AML-193 (cell line): ENCODE measurements at places on chromosomes 4 and X.

DNA sequence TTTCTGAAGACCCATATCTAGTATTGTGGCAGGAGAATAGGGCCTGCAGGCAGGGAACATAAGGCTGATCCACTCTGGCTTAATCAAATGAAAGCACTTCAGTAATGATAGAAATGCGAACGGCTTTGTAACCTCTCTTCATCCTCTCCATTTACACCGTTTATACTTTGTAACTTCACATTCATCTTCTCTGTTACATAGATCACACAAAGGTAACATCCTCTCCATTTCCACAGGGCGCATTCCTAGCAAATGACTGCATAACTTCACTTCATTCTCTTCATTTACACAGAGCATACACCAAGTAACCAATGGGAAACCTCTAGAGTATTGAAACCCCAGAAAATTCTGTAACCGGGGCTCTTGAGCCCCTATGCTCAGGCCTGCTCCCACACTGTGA lies 65.5 kb upstream of the SLC34A2 start:
- no peak for DNase-seq

DNA sequence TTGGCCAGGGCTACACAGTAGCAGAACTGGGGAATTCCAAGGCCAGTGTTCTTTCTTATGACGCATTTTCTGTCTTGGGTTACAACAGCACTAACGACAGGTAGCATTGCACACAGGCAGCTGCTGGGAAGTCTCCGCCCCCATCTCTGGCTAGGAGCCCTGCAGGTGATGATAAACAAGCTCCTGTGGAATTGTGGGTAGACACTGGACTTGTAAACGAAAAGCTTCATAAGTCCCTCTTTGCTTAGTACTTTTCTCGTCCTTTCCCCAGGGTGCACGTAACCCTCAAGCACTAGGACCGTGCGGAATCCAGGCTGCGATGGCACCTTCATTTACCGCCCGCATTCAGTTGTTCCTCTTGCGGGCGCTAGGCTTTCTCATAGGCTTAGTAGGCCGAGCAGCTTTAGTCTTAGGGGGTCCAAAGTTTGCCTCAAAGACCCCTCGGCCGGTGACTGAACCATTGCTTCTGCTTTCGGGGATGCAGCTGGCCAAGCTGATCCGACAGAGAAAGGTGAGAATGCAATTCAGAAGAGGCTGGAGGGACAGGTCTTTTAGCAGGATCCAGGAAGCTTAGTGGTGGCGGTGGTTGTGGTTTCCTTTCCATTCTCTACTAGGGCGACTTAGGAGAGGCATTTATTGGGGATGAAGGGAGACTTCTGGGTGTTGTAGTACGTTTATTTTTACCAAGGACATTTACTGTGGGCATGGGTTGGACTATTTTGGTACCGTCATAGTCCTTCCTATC lies at the start of gene FAAH2:
Gene FAAH2 (plus strand): TSS at position 200 of the 745 bp plus-strand sequence. CDS start 120 bp downstream, at position 320.
- DNase-seq, result peak; percentile 7

DNA sequence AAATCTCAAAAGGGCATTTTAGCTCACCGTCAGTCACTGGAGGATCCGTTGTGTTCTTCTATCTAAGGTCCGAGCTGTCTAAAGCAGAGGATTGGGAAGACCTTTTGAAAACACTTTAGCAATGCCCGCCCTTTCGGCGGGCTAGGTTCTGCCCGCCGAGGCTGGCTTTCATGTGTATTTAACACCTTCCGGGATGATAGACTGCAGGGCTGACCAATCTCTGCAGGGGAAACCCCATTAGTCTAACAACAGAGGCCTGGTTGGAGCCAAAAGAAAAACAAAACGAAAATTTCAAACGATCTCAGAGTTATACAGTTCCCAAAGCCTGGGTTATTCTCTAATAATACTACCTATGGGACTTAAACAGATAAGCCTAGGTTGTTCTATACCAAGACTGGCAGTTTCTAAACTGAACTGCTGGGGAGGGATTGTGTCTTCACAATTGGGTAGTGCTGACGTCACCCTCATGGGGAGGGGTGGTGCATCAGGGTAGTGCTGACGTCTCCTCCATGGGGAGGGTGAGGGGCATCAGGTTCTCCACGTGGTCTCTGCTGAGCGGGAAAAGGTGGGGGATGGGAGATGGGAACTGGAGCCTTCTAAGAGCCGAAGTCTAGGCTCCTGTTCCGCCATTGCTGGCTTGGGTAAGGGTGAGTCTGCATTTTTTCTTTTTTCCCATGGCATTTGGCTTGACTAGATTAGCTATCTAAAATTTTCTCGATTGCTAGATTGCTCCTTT lies 14.8 kb upstream of the CUL4B start:
- no peak for DNase-seq

GRCh38 chr4:304969-305680 lies at the start of gene ZNF732:
Gene ZNF732 (minus strand): TSS chr4:305474. CDS start chr4:305310, 164 bp downstream.
- DNase-seq, result no peak

GRCh38 chrX:141760761-141761160 lies 62.2 kb upstream of the SPANXD start:
- DNase-seq, result no peak

- DNase-seq, result no peak
These were observed 96.3 kb upstream of the MSX1 start for GRCh38 chr4:4762909-4763821.

- no peak for DNase-seq
These were observed 3.6 kb downstream of the STARD8 start for GRCh38 chrX:68651110-68651509.

DNA sequence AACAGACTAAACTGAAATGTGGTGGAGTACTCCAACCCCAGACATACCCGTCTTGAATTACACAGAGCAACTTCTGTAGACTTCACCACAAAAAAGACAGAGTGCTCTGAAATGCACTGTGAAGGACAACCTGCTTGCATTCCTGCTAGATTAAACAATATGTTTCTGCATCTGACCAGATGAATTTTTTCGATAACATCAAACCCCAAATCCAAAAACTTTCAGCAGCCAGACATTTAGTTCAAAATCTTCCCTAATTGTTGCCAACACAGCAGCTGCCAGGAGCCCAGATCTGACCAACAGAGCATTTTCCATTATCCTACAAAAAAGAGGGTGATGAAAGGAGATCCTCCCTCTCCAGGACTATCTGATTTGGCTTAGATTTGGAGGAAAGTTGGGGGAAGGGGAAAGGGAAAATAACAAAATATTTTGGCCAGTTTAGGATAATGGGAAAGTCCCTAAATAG lies 356.5 kb downstream of the PDGFC start:
- no peak for DNase-seq

DNA sequence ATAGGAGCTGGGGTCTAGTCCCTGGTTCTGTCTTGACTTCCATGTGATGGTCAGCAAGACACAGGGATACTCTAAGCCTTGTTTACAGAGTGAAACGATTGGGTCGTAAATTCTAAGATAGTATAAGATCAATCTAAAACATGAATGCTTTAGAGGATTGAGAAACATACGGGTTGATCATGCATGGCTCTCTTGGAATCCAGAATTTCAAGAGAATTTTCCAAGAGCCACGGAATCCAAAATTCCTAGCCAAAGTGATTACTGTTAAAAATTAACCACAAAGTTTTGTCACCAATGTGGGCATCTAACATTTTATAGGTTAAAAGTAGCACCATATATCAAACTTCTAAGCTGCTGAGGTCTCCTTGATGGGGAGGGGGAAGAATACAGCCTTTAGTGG lies 16.5 kb downstream of the HS3ST1 start:
- no peak for DNase-seq

GRCh38 chr4:82481506-82481840 lies 51.1 kb downstream of the ENOPH1 start:
- DNase-seq, result no peak

DNA sequence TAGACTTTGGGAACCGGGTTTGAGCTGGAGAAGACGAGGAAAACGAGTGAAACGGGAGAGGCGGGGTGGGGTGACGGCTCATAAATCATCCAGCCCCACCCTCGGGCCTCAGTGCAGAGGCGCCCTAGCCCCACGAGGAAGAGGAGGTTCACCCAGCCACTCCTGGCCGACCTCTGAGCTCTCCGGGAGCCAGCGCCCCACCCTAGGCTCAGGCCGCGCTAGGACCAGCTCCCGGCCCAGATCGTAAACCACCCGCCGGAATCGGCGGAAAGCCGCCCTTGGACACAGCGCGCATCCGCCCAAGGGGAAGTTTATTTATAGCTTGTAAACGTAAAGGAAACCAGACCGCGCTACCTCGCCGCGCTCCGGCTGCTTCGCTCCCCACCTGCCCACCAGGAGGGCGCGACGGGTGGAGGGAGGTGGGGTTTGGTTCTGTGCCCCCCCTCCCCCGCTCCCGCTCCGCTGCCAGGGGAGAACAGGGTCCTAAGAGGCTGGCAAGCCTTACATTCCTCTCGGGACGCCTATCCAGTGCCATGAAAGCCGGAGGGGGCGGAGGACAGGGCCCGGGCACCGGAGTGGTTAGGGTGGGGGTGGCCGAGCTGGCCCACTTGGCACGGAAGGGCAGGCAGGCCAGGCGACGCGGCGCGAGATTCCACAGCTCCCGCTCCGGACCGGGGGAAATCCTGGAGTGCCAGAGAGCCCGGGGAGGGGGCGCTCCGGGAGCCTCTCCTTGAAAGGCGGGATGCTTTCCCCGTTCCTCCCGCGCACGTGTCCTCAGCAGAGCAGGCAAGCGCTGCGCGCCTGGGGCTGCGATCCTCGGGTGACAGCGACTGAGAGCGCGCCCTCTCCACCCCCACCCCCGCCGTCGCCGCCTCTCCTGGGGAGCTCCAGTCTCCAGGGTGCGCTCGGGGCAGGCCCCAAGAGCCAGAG lies 84.2 kb downstream of the BCOR start:
- DNase-seq, result peak; percentile 16

DNA sequence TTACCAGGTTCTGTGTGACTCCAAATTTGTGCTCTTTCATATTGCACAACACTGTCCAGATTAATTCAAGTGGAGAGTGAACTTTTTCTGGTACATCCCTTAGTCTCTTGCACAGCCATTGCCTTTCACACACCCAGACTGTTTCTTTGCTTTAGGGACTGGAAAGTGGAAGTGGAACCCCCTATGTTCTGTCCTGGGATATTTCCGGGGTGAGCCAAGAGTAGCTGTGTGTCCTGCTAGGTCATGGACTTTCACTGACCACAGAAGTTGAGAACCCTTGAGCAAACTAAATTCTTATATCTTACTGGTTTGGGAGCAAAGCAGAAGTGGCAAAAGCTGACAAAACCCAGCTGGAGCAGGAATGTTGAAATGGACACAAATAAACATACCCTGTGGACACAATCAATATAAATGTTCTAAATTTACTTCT lies 10.3 kb upstream of the VSIG4 start:
- peak; percentile 51 for DNase-seq
